ENCODE measurements at places on chromosomes 5 and 9. TPM values are rescaled to one million over a fixed set of nuclear protein-coding genes. Genes with fewer than 3 reads are reported as not detected.

Gene FAM81B
- total RNA-seq: 0.22 TPM

Gene IFNA10
- not detected for total RNA-seq

Gene CAPSL
- not detected for total RNA-seq

Gene GFPT2
- total RNA-seq: 0.79 TPM

Gene FCN2
- not detected for total RNA-seq

Gene C1QTNF3
- total RNA-seq: 0.40 TPM

Gene GDF9
- total RNA-seq: not detected

- DNase-seq: peak; percentile 16
Measured at GRCh38 chr5:124869426-124870033, 123.1 kb upstream of the ZNF608 start.

DNA sequence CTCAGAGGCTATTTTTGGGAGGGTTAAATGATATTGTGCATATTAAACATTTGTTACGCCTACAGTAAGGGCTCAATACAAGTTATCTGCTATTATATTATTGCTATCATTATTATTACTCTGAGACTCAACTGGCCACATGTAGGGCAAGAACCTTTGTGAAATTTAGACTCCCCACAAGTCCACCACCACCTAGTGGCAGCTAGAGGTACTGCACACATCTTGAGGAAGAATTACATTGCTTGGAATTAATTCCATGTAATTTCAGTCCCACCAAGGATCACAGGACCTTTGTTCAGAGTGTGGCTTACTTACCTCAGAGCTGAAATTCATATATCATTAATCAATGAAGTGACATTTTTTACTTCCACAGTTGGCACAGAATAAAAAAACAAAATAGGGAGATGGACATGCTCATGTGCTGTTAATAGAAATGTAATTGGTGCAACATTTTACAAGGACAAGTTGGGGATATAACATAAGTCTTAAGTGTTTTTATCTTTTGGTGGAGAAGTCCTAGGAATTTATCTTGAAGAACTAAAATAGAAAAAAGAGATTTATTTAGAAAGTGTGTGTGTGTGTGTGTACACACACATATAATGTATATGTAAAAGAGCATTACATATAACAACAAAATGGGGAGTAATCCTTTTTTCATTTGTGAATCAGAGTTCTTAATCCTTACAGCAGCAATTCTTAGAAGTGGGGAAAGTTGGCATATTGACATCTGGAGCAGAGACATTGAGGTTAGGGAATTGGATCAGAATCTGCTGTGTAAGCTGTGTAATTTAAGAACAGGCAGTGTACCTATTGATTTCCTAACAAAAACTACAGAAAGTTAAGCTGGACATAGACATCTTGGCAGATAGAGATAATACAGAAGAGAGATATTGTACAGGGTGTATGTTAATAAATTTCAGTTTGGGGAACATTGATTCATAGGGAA lies 11.2 kb downstream of the MSANTD3 start:
- DNase-seq: peak; percentile 76

GRCh38 chr9:15372455-15372854 lies 50.2 kb upstream of the SNAPC3 start:
- DNase-seq: no peak

- DNase-seq: no peak
Measured at GRCh38 chr9:93509084-93509483, 55.7 kb upstream of the FAM120AOS start.

GRCh38 chr5:111511174-111511830 lies 1.0 kb downstream of the STARD4 start:
- peak; percentile 71 for DNase-seq

- DNase-seq: no peak
Measured at GRCh38 chr5:7606840-7607465, 211.0 kb downstream of the ADCY2 start.

- peak; percentile 56 for DNase-seq
Measured at GRCh38 chr5:81787474-81788242, 36.8 kb upstream of the SSBP2 start.

DNA sequence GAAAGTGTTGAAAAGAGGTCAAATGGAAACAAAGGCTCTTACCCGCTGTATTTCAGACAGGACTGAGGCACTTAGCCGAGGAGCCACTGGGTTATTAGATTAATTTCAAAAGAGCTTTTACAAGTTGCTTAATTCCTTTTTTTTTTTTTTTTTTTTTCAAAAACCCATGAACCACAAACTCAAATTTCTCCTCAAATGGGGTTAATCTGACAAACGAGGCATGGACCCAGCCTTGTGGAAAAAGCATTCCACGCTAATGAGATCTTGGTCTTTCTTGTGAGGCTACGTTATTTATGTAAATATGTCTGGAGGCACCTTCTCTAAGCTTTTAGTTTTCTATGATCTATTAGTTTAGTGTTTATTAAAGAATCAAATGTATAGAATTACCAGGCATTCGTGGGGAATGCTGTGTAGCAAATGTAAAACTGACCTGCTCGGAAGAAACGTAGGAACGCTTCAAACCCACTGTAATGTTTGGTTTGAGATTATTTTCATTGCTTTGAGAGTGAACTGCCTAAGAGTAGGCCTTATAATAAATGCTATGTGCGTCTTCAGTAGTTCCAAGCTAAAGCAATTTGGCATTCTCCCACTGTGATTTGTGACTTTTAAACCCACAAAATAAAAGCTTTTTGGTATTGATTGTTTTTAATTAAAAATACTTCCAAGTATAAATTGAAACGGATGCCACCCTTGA lies 134.7 kb downstream of the CDH6 start:
- DNase-seq: no peak

DNA sequence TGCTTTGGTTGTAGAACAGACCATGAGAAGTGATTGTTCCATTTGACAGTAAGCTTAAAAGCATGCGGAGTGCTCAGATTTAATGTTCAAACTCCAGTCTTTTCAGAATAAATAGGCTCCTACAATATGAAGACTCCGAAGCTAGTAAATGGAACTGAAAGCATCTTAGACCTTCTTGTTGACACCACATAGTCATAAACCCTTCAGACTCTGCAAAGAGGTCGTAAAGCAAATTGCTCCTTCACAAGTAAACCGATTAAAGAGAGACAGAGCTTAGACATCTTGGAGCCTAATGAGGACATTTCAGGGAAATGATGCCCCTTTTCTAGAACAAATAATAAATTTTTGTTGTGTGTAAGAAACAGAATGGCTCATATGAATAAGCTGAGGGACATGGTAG lies 511.0 kb upstream of the RIOK2 start:
- no peak for DNase-seq

DNA sequence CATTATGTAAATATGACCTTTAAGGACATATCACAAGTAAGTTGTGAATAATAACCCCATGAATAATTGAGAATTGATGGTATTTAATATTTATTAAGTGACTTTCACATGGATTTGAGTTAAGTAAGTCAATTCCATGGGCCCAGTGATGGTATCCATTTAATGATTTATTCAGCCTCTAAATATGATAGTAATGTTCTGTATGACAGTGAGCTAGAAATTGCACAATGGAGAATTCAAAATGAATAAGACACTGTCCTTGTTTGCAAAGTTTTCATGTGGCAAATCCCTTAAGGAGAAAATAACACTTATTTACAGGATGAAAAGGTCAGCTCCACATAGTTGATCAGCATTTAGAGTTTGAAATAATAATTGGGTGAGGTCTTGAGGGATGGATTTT lies 160.7 kb downstream of the PDE4D start:
- no peak for DNase-seq

DNA sequence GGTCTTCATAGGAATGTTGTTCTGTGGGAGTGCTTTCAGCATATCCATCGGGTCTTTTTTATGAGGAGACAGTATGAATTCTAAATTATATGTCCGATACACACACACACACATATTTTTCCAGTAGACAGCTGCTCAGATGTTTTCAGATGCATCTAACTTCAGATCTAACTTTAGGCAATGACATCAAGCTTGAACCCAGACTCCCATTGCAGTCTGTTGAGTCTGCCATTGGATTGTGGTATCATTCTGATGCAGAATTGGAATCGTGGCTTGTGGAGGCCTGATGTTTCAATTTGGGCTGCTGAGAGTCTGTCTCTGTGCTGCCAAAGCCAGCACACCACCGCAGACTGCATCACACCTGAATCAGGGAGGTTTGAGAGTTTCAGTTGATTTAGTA lies 376.4 kb downstream of the OSTF1 start:
- DNase-seq: no peak

GRCh38 chr9:132478353-132479050 lies 68.5 kb downstream of the CFAP77 start:
- DNase-seq: no peak

- DNase-seq: no peak
Measured at GRCh38 chr5:176178789-176179188, 59.4 kb upstream of the SIMC1 start.

DNA sequence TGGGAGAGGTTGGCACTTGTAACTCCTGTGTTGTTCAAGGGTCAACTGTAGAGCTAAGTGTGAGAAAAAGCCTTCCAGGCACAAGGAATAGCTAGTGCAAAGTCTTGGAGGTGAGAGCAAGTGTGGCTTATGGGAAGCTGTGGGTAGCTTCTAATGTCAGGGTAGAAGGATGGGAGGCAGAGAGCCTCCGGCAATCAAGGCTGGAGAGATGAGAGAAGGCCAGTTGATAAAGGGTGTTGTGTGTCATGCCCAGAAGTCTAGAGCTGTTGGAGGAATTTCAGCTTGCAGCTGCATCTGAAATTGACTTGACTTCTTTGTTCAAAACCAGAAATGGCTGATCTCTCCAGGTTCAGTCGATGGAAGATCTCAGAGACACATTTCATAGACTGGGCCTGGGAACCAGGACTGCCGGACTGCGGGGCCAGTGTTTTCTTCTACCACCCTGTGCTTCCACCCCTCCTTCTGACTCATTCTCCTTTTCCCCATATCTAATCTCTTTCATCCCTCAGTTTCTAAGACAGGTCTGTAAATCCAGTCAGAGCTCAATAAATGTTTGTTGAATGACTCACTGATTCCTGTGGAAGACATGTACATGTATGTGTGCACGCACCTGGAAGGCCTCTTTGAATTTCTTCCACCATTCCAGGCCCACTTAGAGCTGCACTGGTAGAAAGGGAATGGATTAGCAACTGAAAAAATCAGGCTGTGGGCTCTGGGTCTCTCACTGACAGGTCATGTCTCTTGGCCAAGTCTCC lies 67.8 kb upstream of the KLF4 start:
- DNase-seq: no peak

DNA sequence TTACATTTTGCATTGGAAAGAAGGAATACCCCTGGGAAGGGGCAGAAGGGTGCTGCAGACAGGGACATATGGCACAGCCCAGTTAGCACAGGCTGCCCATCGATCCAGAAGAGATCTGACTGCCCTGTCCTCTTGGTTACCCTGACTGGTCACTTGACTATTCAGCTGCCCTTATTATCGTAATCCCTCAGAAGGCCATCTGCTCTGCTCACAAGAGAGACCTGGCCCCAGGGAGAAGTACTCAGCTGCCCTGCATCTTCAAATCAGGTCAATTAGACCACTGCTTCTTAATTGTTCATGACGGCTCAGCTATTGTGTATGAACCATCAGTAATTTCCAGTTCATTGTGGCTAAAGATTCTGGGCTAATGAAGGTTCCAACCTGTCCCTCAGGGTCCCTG lies 345.0 kb downstream of the TLE1 start:
- no peak for DNase-seq

DNA sequence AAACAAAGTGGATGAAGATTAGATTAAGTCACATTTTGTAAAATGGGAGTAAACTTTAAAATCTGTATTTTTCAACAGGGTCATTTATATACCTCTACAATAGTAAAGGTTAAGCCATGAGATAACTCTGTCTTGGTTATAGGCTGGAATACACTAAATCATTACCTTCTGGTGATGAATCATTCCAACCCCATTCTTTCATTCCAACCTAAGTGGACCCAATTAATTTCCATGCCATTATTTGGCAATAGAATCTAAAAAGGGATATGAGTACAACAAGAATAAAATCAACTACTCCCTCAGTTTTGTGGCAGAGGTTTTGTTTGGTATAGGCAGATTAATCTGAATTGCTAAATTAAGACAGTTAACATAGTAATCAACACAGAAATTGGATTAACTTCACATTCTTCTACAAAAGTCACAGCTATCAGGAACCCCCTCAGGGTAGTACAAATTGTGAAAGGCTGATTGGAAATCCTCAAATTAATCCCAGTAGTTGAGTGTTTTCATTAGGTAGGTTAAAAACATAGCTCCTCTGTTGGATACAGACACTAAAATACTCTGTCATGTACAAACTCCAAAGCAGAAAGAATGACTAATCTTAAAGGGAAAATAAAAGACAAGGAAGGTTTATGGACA lies 54.2 kb downstream of the ELAVL2 start:
- no peak for DNase-seq

DNA sequence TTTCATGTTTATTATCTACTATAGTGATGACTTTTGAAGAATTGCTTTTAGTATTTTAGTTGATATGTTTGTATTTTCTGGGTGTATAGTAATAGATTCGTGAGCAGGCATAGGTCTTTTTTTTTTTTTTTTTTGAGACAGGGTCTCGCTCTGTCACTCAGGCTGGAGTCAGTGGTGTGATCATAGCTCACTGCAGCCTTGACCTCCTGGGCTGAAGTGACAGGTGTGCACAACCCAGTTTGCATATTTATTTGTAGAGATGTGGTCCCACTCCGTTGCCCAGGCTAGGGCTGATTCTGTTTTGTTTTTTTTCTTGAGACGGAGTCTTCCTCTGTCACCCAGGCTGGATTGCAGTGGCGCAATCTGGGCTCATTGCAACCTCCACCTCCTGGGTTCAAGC lies 11.9 kb downstream of the ERBIN start:
- DNase-seq: no peak

GRCh38 chr9:94999832-95000231 lies 273.3 kb downstream of the AOPEP start:
- no peak for DNase-seq

DNA sequence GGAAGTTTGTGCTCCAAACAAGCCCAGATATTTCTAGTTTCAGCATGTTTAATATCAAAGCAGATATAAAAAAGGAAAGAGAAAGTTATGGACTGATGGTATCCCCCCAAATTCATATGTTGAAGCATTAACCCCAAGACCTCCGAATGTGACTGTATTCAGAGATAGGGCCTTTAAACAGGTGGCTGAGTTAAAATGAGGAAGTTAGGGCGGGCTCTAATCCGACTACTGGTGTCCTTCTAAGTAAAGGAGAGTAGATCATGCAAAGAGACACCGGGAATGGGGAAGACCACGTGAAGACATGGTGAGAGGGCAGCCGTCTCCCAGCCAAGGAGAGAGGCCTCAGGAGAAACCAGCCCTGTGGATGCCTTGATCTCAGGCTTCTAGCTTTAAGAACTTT lies 324.1 kb upstream of the KIF2A start:
- no peak for DNase-seq

GRCh38 chr9:80775530-80775929 lies 913.8 kb downstream of the TLE1 start:
- no peak for DNase-seq

- no peak for DNase-seq
Measured at GRCh38 chr5:6424110-6424659, 24.5 kb upstream of the UBE2QL1 start.

- DNase-seq: no peak
Measured at GRCh38 chr5:42270771-42271170, 152.5 kb upstream of the GHR start.

DNA sequence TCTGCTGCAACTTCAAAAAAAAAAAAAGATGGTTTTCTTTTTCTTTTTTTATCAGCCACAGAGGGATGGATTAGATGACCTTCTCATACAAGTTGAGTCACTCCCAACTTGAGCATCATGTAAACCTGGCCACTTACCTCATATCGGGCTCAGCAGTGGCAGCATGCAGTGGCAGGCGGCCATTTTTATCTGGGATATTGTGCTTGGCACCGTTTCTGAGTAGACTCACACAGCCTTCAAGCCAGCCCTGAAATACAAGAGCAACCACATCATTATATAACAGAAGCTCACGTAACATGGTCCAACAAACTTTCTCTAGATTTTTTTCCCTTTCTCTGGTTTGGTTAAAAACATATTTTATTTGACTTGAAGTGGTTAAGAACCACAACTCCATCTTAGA lies 62.6 kb downstream of the ANKRD55 start:
- DNase-seq: peak; percentile 33
